Hematopoietic multipotent progenitor cell treated with erythropoietin and hydrocortisone succinate and interleukin-3 and kit ligand, for 15 days (in vitro differentiated cells): ENCODE measurements at places on chromosomes 1 and 21.

DNA sequence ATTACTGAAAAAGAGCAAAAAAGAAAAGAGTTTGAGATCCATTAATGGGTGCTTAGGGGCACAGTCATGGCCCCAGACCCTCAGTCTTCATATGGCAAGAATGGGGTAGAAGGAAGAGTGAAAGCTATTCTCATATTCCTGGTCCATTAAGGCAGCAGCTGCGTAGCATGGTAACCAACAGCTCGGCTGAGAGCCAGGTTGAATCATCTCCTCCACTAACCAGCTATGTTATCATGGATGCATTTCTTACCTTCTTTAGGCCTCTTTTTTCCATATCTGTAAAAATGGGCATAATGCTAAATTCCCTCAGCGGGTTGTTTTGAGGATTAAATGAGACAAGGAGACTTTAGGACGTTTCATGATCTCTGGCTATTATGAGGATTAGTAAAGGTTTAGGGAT is 15.0 kb upstream of the SARS1 start:
- DNase-seq = no peak

DNA sequence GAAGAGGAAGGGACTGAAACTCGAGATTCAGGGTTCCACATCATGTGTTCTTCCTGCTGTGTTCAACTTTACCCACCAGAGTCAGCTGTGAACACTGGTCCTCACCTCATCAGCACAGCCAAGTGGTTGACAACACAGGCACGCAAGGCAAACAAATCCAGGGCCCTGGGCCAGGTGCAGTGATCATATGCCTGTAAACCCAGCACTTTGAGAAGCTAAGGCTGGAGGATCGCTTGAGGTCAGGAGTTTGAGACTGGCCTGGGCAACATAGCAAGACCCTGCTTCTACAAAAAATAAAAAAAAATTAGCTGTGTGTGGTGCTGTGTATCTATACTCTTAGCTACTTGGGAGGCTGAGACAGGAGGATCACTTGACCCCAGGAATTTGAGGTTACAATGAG is 8.4 kb upstream of the XKR8 start:
- no peak for DNase-seq

GRCh38 chr1:173050865-173051264 is at the start of gene TNFSF18:
Gene TNFSF18 (minus strand): TSS chr1:173050941. CDS start chr1:173050896, 45 bp downstream.
- no peak for DNase-seq

- DNase-seq = no peak
Observed at GRCh38 chr1:13590486-13590885, 6.9 kb downstream of the PDPN start.

- no peak for DNase-seq
Observed at GRCh38 chr1:218527737-218528136, 182.6 kb downstream of the TGFB2 start.

DNA sequence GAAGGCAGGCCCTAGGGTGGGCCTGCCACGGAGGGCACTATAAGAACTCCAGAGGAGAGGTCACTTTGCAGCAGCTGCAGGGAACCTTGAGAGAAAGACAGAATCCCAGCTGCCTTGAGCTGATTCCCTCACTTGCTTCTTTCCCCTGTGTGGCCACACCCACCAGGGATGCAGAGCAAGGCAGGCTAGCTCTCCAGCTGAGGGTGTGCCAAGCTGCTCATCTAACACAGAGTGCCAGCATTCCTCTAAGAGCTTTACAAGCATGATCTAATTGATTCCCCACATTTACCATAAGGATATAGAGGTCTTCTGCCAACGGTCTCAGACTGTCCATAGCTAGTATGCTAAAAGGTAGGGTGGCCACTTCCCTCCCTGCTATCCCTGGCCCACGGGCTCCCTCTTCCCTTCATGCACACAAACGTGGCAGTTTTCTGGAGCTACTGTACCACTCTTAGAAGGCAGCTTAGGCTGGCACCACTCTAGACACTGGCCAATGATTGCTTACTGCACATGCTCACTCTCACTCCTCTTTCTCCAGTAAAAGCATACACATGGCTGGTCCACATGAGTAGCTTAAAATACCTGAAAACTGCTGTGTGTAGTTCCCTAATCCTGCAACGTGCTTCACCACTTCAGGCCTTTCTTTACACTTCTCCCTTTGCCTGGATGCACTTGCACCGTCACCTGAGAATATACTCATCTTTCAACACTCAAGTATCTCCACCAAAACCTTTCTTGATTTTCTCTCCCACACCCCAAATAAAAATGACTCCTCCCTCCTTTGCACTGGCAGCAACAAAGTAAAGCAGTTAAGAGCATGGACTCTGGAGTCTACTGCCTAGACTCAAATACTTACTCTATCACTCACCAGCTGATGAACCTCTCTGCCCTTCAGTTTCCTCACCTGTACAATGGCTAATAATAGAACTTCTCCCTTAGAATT is 57.7 kb downstream of the DMAP1 start:
- DNase-seq = no peak

DNA sequence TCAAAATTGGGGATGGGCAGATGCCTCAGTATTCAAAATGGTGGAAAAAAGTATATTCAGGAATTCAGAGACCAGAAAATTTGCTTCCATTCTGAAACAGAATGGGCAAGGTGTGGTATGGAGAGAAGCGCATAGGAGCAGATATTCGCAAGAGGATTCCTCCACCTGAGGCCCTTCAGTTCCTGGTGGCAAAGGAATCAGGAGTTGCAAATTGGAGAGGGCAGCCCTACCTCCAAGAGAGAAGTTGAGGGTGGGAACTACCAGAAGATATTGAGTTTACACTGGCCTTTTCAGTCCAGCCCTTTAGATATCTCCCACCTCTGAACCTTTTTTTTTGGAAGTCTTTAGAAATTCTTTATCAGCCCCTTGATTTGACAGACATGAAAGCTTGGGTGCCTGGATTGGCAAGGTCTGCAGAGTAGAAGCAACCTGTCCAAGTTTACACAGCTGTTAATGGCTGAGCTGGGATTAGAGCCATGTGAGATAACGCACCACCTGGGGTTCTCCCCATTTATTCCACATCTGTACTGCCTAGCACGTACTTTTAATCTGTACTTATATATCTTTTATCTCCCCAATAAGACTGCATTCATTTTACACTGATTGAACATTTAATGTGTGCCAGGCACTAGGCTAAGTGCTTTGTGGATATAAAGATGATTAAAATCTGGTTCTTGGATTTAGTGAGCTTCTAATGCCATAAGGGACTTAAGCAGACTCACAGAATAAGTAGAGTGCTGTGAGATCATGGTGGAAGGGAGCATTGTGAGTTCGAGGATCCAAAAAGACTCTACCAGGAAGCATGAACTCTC is 99.5 kb downstream of the NGF start:
- DNase-seq = no peak

GRCh38 chr1:234479866-234480265 is 887 bp upstream of the TARBP1 start:
- no peak for DNase-seq

- no peak for DNase-seq
Observed at GRCh38 chr1:219324629-219325367, 151.1 kb downstream of the LYPLAL1 start.

DNA sequence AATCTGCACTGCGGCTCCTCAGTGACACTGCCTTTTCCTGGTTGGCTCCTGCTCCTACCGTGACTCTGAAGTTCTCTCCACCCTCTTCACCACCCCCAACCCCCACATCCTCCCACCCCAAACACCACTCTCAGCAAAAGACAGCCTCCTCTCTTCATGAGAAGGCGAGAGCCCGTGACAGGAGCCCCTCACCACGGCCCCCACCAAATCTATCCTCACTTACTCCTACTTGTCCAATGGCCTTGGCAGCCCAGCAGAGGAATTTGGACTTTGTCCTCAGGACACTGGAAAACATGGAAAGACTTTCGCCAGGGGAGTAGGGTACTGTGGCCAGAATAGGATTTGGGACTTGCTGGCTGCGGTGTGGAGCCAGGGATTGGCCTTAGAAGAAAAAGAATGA is 6.9 kb downstream of the TMEM125 start:
- DNase-seq = no peak

DNA sequence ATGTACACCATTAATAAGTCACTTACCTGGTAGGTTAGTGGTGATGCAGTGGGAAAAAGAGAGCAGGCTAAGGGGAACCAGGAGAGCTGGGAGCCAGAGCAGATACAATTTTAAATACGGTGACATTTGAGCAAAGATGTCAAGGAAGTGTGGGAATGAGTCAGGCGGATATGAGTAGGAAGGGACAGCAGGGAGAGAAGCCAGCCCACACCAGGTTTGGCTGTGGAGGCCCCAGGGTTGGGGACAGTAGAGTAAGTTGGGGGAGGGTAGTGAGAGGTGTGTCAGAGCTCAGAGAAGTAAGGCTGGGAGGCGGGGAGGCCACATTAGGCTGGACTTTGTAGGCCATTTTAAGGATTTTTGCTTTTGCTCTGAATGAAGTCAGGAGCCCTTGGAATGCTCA is 482.0 kb downstream of the DISC1 start:
- no peak for DNase-seq

GRCh38 chr1:7374563-7375160 is 396.4 kb upstream of the VAMP3 start:
- no peak for DNase-seq

DNA sequence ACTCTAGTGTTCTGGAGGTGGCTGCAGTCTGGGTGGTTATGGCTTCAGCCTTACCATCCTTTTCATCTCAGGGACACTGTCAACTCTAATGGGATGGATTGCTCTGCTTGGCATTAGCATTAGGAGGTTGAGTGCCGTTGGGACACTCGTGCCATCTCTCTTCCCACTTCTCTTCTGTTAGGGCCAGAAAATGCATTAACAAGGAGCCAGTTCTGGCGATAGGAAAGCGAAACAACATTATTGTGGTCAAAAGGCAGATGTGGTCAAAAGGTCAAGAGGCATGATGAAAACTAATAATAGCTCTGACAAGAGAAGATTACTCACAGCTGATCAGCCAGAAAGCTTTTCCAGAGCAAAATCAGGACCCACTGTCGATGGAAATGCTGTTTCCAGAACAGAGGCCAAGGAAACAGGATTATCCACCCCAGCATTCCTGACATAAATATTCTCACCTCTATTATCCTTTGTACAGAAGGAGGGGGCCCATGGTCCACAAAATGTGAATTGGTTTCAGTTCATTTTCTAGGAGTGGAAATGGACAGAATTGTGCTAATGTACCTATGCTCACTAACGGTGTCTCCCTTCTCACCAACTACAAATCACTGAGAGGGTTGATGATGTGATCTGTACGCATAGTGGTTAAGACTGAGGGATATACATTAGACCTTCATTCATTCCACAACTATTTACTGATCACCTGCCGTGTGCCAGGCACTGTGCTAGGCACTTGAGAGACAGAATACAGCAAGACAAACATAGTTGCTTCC is 72.0 kb downstream of the ST6GALNAC5 start:
- no peak for DNase-seq

DNA sequence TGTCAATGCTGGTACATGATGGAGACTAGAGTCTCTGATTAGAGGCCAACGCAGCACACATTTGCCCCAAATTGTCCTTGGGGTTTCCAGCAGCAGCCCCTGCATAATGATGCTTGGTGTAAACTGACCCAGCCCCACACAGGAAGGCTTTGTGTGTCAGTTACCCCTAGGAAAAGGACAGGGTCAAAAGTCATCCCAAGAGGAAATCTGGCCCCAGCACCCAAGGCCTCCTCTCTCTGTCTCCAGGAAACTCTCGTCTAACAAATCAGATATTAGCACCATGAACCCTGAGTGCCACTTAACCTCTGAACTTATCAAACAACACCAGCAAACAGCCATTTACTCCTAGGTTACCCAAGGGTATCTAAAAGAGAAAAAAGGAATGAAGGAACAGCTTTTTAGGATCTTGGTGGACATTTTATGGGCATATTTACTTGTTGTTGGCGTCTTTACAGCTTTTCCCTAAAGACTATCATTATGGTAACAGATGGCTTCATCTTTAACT is 84.5 kb downstream of the PSMG1 start:
- DNase-seq = no peak

DNA sequence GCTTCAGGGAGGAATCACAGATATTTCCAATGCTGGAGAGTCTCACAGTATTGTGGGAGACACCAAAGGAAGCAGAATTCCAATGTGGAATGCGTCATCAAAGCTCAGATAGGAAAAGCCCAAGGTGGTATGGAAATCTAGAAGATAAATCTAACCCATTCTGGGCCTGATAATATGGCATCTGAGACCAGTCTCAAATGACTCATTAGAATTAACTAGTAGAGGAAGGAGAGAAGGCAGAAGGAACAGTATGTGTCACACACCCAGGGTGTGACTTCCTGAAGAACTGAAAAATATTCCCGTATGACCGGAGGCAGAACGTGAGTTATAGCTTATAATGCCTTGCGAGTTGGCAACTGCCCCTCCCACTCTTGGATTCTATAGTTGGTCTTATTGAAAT is 499.2 kb downstream of the PLPP3 start:
- DNase-seq = no peak
